Central memory CD8-positive, alpha-beta T cell (primary cell): ENCODE measurements at places on chromosomes 3 and 15.

- H3K4me1 ChIP-seq: peaks cover 26% of the 10 kb centered on the region
- H3K27ac ChIP-seq: peak within 1 kb of the TSS; percentile 19
- peaks cover 8% of the 10 kb centered on the region for H3K36me3 ChIP-seq
- DNase-seq: peak; percentile 77
- peak within 1 kb of the TSS; percentile 88 for H3K4me3 ChIP-seq
Observed at GRCh38 chr3:42502429-42503250, at the start of gene VIPR1. VIPR1 (plus strand) TSS chr3:42502643; CDS start chr3:42502736, 93 bp downstream.

- no peaks in the 10 kb centered on the region for H3K36me3 ChIP-seq
- H3K27me3 ChIP-seq: no peaks in the 10 kb centered on the region
- H3K4me3 ChIP-seq: no peak overlapping the region
- no peak overlapping the region for H3K27ac ChIP-seq
- no peak for DNase-seq
- no peaks in the 10 kb centered on the region for H3K4me1 ChIP-seq
Observed at GRCh38 chr3:4030624-4031023, 231.4 kb downstream of the LRRN1 start.

DNA sequence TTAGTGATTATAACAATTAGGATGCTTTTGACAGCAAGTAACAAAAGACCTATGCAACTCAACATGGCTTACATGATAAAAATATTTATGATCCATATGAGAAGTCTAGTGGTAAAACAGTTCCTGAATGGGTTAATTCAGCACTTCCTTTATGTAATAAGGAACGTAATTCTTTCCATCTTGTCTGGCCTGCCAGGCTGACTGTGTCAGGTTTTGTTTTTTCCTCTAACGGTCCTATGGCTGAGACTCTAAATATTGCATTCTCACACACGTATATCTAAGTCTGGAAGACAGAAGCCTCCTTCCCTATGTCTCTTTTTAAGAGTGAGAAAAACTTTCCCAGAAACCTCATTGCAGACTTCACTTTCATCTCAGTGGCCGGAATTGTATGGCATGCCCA lies 50.6 kb downstream of the DUT start:
- H3K36me3 ChIP-seq: no peaks in the 10 kb centered on the region
- H3K4me1 ChIP-seq: no peaks in the 10 kb centered on the region
- H3K27me3 ChIP-seq: peaks cover 53% of the 10 kb centered on the region

DNA sequence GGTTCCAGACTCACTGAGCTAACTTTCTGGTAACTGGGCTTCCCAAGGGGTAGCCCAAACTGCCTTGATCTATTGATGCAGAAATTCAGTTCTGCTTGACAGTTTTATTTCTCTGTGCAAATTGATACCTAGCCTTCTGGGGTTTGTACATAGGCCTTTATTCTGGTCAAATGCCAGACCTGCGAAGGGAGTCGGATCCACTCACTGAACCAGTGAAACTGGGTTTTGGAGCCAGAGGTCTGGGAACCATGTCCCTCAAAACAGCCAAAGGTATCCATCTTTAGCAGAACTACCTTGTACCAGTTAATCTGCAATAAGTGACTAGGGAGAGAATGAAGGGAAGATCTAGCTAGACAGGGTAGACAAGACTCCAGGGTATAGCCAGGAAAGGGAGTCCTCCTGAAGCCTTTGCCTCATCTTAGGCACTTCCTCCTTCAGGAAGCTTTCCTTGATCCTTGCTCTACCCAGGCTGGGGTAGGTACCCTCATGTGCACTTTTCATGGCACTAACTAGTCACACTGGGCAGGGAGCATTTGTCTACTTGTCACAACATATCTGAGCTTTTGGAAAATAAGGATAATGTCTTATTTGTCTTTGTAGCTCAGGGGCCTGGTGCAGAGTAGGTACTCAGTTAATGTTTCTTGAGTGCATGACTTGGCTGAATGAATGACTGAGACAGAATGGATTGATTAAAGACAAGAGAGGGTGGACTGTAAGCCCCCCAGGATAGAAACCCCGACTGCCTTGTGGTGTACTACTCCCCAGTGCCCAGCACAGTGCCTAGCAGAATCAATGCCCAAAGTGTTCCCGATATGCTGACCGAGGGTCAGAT lies 1.4 kb upstream of the SNX33 start:
- peak overlapping the region; percentile 80 for H3K4me3 ChIP-seq
- peaks cover 41% of the 10 kb centered on the region for H3K4me1 ChIP-seq
- DNase-seq: no peak
